Fibroblast of skin of scalp (primary cell): ENCODE measurements at places on chromosomes 4 and X.

GRCh38 chrX:16240968-16241367 is 73.7 kb downstream of the MAGEB17 start:
- no peak for DNase-seq

DNA sequence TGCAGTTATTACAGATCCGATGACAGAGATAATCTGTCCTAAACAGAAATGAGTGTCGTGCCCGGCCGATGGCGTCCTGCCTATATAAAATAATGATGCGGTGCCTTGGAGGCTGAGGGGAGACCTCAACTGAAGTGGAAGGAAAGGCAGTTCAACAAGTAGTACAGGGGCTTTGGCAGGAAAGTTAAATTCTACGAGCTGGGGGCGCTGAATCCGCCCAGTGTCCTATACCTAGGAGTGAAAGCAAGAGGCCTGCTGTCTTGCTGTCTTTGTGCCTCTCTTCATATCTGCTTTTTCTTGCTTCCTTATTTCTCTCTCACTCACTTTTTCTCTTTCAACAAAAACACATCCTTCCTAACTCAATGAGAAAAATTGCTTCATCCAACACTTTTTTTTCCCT is 82.2 kb upstream of the PRPS2 start:
- DNase-seq = no peak

DNA sequence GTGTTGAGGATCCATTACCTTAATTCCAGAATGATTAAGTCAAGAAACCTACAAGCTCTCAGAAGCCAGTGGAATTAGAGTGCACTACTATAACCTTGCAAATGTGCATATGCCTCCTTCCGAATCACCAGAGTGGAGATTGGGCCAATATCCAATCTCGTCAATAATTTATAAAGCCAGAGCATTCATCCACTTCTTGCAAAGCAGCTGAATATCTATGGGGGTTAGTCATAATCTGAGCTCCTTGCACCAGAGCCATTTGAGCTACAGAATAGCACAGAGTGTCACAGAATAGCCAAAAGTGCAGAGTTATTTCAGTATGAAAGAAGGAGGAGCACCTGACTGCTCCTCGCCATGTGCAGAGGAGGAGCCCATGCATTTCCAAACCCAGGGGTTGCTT is 69.2 kb upstream of the MTM1 start:
- DNase-seq = no peak

DNA sequence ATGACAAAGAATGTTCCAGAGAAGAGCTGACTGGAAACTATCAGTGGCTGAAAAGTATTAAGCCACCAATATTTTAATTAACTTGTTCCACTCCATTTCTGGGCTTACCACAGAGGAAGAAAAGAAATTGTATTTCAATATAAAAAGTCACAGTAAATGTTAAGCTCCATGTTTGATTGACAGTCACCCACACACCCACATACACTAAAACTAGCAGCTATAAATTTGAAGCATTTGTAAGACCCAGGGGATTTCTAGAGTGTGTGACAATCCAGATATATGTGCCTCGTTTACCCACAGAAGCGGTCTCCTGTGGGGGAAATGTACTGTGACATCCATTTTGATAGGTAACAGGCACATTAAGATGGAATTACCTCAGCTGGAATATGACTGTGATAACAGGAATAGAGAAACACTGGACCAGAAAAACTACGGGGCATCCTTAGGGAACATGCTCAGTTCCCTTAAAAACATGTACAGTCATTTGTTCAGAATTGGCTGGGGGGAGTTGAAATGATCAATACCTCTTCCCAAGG is 39.0 kb upstream of the RASGEF1B start:
- DNase-seq = no peak

GRCh38 chrX:97551821-97552220 is 668.1 kb downstream of the RPA4 start:
- DNase-seq = no peak
